Activated CD8-positive, alpha-beta T cell treated with anti-CD3 and anti-CD28 coated beads, Interleukin-2, amount 10 ng/mL, durations not matched to agents 7 days and 5 days (primary cell): ENCODE measurements at places on chromosomes 1 and 21. TPM values are rescaled to one million over a fixed set of nuclear protein-coding genes. Genes with fewer than 3 reads are reported as not detected.

DNA sequence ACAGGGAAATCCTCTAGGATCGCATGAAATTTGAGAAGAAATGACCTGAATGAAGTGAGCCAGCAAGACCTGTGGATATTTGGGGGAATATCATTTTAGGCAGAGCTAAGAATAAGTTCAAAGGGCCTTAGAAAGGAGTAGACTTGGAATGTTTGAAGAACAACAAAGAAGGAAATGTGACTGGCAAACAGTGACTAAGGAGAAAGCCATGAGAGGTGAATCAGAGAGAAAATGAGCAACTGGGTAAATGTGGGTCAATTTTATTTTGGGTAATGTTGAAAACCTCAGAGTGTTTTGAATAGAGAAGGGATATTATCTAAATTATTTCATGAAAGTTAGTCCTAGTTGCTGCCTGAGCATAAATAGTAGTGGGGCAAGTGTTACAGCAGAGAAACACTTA, 672.8 kb downstream of the LMO4 start:
- H3K4me1 ChIP-seq, result no peaks in the 10 kb centered on the region
- no peak for DNase-seq
- H3K36me3 ChIP-seq, result no peaks in the 10 kb centered on the region
- no peak overlapping the region for H3K4me3 ChIP-seq
- H3K27ac ChIP-seq, result no peak overlapping the region

GRCh38 chr1:24996456-24996855, 66.4 kb upstream of the RUNX3 start:
- H3K4me3 ChIP-seq, result peak overlapping the region; percentile 66
- H3K4me1 ChIP-seq, result peaks cover 98% of the 10 kb centered on the region
- DNase-seq, result no peak
- peak overlapping the region; percentile 96 for H3K27ac ChIP-seq

DNA sequence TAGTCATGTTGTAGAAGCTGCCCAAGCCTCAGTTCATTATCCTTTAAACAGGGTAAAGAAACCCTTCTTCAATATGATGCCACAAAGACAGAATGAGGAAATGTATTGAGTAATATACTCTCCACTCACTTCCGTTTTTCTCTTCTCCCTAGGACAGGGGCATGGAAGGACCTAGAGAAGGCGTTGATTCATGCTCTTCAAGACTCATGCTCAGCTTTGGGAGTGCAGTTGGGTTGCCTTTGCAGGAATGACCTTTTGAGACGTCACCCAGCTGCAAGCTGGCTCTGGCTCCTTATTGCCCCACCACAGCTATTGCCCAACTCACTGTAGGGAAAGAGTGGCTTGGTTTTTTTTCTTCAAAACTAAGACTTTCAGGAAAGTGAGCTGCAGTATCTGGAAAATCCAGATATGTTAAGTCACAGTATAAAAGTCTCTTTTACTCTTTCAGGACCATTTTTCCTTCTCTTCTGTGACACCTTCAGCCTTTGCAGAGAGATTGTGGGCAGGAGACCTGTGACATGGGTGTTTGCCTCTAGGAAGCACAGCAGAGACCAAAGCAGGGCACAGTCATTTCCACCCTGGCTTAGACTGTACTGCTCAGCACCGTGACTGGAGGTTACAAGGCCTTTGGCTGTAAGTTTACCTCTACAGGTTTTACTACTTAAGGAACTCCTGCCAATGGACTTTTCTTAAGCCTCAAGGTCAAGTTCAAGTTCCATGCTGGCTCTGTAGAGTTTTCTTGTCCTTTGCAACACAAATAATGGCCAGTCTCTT, 39.5 kb downstream of the XCL2 start:
- peaks cover 55% of the 10 kb centered on the region for H3K36me3 ChIP-seq
- no peak overlapping the region for H3K4me3 ChIP-seq
- H3K27me3 ChIP-seq, result no peaks in the 10 kb centered on the region
- H3K4me1 ChIP-seq, result peaks cover 90% of the 10 kb centered on the region

DNA sequence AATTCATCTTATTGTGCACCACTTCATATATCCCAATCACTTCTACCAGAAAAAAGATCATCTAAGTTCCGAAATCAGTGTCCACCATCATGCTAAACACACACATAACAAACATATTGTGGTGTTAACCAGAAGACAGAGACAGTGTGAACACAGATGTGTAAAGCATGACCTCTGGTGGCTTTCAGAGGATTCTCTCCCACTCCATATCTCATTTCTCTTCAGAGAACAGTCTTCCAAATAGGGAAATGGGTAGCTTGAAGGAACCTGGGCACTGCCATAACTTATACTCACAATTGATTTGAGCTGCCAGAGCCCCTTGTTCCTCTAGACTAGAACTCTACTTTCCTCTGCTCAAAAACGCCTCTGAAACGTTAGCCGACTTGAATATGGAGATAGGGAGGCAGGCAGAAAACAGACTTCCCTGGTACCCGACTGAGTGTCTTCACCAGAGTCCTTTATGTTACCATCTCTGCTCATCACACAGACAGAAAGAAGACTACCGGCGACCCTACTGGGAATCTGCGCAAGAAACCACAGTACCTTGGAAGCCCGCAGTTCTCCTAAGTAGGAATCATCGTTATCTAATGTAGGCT, 1.8 kb upstream of the ELAPOR1 start:
- DNase-seq, result no peak
- no peak overlapping the region for H3K27ac ChIP-seq
- no peak overlapping the region for H3K4me3 ChIP-seq

GRCh38 chr1:167541610-167542009, 12.0 kb downstream of the CREG1 start:
- H3K4me1 ChIP-seq, result peaks cover 51% of the 10 kb centered on the region
- peak overlapping the region; percentile 14 for H3K27ac ChIP-seq
- H3K4me3 ChIP-seq, result no peak overlapping the region

- DNase-seq, result no peak
- no peaks in the 10 kb centered on the region for H3K27me3 ChIP-seq
- peaks cover 52% of the 10 kb centered on the region for H3K36me3 ChIP-seq
- peaks cover 13% of the 10 kb centered on the region for H3K4me1 ChIP-seq
Observed at GRCh38 chr1:88774151-88774556, 90.1 kb downstream of the PKN2 start.

- peaks cover 52% of the 10 kb centered on the region for H3K4me1 ChIP-seq
- peaks cover 53% of the 10 kb centered on the region for H3K36me3 ChIP-seq
- no peak for DNase-seq
Observed at GRCh38 chr1:161128591-161129420, 3.7 kb downstream of the DEDD start.

- H3K4me3 ChIP-seq, result no peak overlapping the region
- no peak overlapping the region for H3K27ac ChIP-seq
- H3K27me3 ChIP-seq, result peaks cover 2% of the 10 kb centered on the region
- no peaks in the 10 kb centered on the region for H3K36me3 ChIP-seq
- no peak for DNase-seq
Observed at GRCh38 chr1:245475961-245476516, 321.3 kb downstream of the KIF26B start.

The HMGCS2 gene
- total RNA-seq, result not detected

DNA sequence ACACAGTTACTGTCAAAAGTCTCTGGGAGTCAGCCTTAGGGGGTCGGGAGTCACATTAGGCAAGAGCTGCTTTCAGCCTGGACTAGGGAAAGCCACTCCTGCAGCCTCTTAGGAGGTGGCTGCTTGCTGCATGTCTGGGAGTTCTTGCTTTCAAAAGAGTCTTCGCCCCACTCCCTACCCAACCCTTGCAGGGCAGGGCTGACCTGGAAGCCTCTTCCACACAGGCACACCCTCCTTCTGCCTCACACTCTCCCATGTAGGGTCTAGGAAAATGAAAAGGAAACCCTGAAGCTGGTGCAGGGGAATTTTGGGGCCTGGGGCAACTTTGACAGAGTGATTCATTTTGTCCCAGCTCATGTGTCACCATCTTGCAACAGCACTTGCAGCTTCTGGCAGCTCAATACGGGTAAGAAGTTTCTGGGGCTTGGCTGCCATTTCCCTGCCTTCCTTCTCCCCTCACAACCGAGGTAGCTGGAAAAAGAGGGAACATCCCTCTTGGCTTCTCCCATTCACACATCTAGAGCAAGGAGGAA, 37.3 kb downstream of the KCND3 start:
- H3K27me3 ChIP-seq, result peaks cover 9% of the 10 kb centered on the region
- DNase-seq, result no peak
- no peak overlapping the region for H3K27ac ChIP-seq
- H3K4me1 ChIP-seq, result peaks cover 9% of the 10 kb centered on the region
- H3K36me3 ChIP-seq, result no peaks in the 10 kb centered on the region
- no peak overlapping the region for H3K4me3 ChIP-seq

DNA sequence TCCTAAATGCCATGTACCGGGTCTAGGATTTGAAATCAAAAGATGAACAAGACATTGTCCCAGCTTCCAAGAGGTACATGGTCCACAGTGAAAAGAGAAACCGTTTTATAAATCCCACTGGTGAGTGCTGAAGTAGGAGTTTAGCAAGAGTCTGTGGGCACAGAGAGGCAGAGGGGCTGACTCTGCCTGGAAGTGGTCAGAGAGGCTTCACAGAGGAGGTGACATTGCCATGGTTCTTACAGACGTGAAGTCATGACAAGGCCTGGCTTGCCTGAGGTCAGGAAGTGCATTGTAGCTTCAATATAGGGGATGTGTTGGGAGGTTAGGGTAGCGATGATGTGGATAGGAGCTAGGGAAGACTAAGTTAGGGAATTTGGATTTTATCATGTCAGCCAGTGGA, 28.4 kb downstream of the MAPKAPK2 start:
- DNase-seq, result peak; percentile 67
- H3K4me1 ChIP-seq, result peaks cover 82% of the 10 kb centered on the region
- H3K4me3 ChIP-seq, result peak overlapping the region; percentile 5
- peaks cover 2% of the 10 kb centered on the region for H3K36me3 ChIP-seq

GRCh38 chr1:225462714-225463574, 35.1 kb upstream of the LBR start:
- no peaks in the 10 kb centered on the region for H3K27me3 ChIP-seq
- H3K27ac ChIP-seq, result no peak overlapping the region
- H3K36me3 ChIP-seq, result peaks cover 4% of the 10 kb centered on the region
- H3K4me3 ChIP-seq, result no peak overlapping the region

The PRR9 gene
- total RNA-seq, result not detected

DNA sequence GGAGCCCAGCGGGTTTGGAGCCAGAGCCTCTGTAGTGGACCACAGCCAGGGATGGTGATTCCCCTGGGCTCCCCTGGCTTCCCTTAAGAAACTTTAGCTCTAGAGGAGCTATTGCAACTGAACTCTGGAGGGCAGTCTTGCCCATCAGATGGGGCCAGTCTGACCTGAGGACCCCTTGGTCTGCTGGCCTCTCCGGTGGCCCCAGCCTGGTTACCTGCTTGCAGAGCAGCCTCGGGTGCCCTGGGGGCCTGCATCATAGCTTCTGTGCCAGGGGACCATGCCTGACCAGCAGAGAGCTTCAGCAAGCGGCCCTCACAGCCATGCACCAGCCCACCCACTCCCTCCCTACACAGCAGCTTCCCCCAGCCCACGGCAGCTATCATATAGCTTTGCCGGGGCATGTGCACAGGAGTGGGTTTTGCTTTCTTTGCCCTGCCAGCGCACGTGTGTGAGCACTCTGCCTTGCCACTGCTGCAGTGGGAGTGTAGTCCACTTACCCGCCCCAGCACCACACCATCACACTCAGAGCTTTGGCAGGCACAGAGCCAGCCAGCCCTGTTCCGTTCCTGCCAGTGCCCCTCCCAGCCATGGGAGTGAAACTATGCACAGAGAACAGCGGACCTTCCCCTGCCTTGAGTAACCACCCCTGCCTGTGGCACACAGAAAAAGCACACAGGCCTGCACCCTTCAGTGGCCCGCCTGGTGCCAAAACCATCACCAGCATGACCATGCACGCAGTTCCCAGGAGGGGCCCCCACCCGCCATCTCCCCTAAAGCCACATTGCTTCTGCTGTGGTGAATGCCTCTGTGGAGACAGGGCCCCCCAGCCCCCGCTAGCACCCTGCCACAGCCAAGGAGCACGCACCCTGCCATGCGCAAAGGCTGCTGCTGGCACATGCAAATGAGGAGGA, 442.9 kb upstream of the NEGR1 start:
- no peak overlapping the region for H3K27ac ChIP-seq
- H3K4me3 ChIP-seq, result no peak overlapping the region
- H3K4me1 ChIP-seq, result no peaks in the 10 kb centered on the region
- H3K36me3 ChIP-seq, result no peaks in the 10 kb centered on the region

GRCh38 chr1:231279683-231280082, 38.7 kb downstream of the GNPAT start:
- H3K4me1 ChIP-seq, result peaks cover under 1% of the 10 kb centered on the region
- H3K27me3 ChIP-seq, result no peaks in the 10 kb centered on the region
- DNase-seq, result no peak
- H3K36me3 ChIP-seq, result peaks cover 27% of the 10 kb centered on the region

DNA sequence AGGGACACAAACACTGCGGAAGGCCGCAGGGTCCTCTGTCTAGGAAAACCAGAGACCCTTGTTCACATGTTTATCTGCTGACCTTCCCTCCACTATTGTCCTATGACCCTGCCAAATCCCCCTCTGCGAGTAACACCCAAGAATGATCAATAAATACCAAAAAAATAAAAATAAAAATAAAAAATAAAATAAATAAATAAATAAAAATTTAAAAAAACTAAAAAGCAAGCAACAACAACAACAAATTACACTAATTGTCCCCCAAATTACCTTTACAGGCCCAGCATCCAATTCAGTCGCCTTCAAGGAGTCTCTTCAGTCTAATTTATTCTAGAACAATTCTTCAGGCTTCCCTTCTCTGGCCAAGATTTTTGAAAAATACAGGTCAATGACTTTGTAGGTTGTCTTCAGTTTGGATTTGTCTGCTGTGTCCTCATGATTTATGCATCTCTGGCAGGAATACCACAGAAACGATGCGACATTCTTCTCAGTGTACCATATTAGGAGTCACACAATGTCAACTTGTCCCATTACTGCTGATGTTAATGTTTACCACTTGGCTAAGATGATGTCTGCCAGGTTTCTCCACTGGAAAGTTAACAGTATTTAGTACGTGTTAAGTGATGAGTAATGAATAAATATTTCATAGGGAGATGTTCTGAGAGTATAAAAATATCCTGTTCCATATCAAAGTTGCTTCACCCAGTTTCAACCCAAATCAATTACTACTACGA, 20.3 kb upstream of the BMP8B start:
- no peak overlapping the region for H3K4me3 ChIP-seq
- H3K27ac ChIP-seq, result no peak overlapping the region
- H3K36me3 ChIP-seq, result no peaks in the 10 kb centered on the region

- peaks cover 3% of the 10 kb centered on the region for H3K27me3 ChIP-seq
- H3K4me3 ChIP-seq, result no peak overlapping the region
- H3K4me1 ChIP-seq, result no peaks in the 10 kb centered on the region
- H3K27ac ChIP-seq, result no peak overlapping the region
- DNase-seq, result peak; percentile 79
Observed at GRCh38 chr1:210407207-210407886, 78.6 kb downstream of the HHAT start.

GRCh38 chr1:7069931-7070330, 284.7 kb downstream of the CAMTA1 start:
- H3K27me3 ChIP-seq, result peaks cover 7% of the 10 kb centered on the region
- H3K27ac ChIP-seq, result no peak overlapping the region
- no peak overlapping the region for H3K4me3 ChIP-seq
- DNase-seq, result no peak

GRCh38 chr1:63878932-63879331, 105.1 kb downstream of the ROR1 start:
- H3K4me1 ChIP-seq, result no peaks in the 10 kb centered on the region
- H3K36me3 ChIP-seq, result no peaks in the 10 kb centered on the region
- no peak for DNase-seq
- no peak overlapping the region for H3K27ac ChIP-seq

GRCh38 chr1:6235296-6235677, 477 bp downstream of the ICMT start:
- H3K4me1 ChIP-seq, result peaks cover 26% of the 10 kb centered on the region
- peak overlapping the region; percentile 86 for H3K27ac ChIP-seq
- H3K27me3 ChIP-seq, result peaks cover 13% of the 10 kb centered on the region
- H3K4me3 ChIP-seq, result peak overlapping the region; percentile 91
- peak; percentile 39 for DNase-seq

The FAM78B gene
- 0.18 TPM for total RNA-seq
